ENCODE measurements at places on chromosomes 5 and 9. TPM values are rescaled to one million over a fixed set of nuclear protein-coding genes. Genes with fewer than 3 reads are reported as not detected.

GRCh38 chr9:111436571-111436970 is 47.6 kb downstream of the ECPAS start:
- no peak for DNase-seq

DNA sequence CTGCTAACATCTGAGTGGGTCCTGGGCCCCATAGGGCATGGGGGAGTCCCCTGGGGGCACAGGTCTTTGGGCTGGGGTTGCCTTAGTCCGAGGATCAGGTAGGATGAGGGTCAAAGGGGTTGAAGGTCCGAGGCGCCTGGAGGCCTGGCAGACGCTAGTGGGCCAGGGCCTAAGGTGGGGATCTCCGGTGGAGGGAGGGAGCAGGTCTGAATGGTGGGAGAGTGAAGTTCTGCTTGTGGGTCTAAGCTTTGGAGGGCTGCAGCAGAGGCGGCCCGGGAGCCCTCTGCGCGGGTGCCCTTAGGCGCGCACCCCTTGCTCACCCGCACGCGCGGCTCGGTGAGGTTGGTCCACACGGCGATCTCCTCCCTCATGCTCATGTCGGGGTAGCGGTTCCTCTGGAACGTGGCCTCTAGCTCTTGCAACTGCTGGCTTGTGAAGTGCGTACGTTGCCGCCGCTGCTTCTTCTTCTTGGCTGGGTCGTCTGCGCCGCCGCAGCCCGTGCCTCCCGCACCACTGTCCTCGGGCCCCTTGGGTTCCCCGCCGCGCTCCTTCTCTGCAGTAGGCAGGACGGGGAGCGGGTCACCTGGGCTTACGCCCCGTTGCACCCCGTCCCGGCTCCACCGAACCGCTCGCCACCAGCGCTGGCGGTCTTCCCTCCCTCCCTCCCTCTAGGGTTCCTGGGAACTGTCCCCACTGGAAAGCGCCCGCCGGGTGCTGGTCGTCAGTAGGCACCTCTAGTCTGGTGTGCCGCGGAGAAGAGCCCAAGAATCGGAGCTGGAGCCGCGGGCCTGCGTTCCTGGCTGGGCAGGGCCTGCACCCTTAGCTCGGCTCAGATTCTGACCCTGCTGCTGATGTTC is 2.8 kb downstream of the PITX1 start:
- peak; percentile 61 for DNase-seq

SPINK13 gene
- not detected for total RNA-seq

GRCh38 chr9:125141251-125141650 is 2.1 kb downstream of the SCAI start:
- no peak for DNase-seq

CD14 gene
- 0.97 TPM for total RNA-seq

Data from fibroblast of villous mesenchyme (primary cell).